HTR-8/SVneo (cell line): ENCODE measurements at places on chromosomes 3 and 15.

GRCh38 chr3:128260275-128260674, 107.0 kb downstream of the EEFSEC start:
- DNase-seq, result no peak

DNA sequence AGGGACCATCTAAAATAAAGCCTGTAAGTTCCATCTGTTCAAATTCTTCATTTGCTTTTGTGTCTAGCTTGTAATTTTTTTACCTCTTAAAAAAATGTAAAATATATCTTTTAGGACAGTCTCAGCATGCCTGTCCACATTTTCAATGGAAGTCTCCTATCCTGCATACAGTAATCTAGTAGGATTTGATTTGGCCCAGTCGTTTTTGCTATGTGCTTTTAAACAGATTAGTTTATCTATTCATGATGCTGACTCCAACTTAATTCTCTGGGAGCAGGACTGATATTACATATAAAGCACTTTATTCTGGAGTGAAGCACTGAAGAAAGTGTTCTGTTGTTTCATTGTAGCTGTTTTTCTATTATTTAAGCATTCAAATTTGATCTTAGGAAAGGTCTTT, 38.9 kb upstream of the CFAP20DC start:
- no peak for DNase-seq

- DNase-seq, result no peak
Observed at GRCh38 chr3:9957214-9957613, 5.0 kb upstream of the PRRT3 start.

- DNase-seq, result peak; percentile 67
Observed at GRCh38 chr3:134328147-134328591, 46.1 kb downstream of the AMOTL2 start.

GRCh38 chr3:133492159-133492741, 81.2 kb upstream of the CDV3 start:
- DNase-seq, result no peak

GRCh38 chr15:96102631-96103030, 227.9 kb upstream of the NR2F2 start:
- no peak for DNase-seq

DNA sequence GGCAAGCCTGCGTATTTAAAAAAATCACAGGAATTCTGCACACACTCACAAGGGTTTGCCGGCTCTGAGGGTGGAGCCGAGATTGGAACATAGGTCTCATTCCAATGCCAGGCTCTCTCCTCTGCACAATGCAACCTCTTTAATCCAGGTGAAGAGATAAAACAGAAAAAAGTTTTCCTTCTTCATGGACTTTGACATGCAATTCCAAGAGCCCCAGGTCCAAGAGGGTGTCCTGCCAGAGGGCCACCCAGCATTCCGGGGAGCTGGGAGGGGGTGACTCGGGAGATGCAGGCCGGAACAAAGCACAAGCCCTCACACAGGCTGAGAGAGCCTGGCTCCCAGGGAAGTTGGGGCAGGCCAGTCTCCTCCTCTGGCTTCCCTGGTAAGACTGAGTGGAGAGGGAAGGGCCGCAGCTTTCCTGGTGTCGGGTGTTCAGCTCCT, 6.7 kb upstream of the SLC12A8 start:
- DNase-seq, result no peak

- DNase-seq, result no peak
Observed at GRCh38 chr3:195040094-195040493, 230.9 kb downstream of the XXYLT1 start.

- DNase-seq, result no peak
Observed at GRCh38 chr3:188170461-188171459, 16.8 kb downstream of the LPP start.

DNA sequence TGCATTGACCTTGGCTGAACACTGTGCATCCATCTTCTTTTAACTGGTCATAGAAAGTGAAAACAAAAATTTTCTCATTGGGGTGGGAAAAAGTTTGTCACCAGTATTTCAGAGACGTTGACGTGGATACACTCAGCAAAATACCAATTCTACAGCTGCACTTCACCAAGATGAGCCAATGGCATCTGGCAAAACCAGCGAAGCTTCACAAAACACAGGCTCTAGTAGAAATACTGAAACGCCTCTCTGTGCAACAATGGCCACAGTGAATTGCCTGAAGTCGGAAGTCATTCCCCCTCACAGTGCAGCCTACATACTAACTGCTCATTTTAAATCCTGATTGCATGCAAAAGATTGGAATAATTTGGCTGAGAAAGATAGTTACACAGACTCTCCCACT, 17.0 kb downstream of the PCYT1A start:
- DNase-seq, result no peak

DNA sequence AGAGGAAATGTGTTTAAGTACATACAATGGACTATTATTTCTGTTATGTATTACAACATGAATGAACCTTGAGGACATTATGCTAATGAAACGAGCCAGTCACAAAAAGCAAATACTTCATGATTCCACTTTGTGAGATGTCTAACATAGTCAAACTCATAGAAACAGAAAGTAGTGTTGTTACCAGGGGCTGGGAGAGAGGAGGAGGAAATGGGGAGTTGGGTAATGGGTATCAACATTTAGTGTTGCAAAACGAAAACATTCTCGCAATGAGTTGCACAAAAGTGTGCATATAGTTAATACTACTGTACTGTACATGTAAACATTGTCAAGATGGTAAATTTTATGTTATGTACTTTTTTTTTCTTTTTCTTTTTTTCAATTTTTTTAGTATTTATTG, 194.3 kb downstream of the IL5RA start:
- no peak for DNase-seq

GRCh38 chr3:71172189-71172588, 411.3 kb downstream of the FOXP1 start:
- no peak for DNase-seq

DNA sequence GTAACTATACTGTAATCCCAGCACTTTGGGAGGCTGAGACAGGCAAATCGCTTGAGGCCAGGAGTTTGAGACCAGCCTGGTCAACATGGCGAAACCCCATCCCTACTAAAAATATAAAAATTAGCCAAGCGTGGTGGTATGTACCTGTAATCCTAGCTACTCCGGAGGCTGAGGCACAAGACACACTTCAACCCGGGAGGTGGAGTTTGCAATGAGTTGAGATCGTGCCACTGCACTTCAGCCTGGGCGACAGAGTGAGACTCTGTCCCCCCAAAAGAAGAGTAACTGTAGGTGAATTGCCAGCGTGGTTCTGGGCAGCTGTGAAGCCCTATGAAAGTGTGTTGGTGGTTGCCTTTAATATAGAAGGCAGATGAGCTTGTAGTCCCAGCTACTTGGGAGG, 95.9 kb downstream of the SLCO3A1 start:
- DNase-seq, result no peak

DNA sequence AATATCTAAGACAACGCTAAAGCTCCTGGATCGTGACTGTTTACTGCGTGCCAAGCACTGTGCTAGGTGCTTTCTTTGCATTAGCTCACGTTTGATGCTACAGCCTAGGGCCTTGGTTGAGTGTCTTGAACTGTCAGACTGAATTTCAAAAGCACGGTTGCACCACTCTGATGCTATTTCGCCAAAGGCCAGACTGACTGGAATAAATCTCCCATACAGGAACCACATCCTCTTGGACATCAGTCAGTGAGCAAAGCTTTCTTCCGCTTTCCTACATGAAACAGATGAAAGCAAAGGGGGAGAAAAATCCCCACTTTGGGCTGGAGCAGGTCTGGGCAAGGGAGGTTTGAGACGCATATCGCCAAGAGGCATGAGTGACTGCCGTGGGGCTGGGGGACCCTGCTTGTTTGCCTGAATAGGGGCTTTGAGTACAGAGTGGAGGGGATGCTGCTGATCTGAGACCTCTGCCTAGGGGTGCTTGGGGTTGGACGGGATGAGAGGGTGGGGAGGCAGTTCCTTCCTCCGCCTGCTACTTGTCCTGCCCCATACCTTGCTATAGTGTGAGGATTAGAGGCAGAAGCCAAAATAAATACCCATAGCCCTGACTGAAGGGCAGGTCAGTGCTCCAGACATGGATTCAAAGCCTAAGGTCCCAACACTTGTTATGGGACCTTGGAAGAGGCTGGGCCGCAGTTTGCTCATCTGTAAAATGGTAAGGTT, 5.3 kb downstream of the FGD5 start:
- no peak for DNase-seq

DNA sequence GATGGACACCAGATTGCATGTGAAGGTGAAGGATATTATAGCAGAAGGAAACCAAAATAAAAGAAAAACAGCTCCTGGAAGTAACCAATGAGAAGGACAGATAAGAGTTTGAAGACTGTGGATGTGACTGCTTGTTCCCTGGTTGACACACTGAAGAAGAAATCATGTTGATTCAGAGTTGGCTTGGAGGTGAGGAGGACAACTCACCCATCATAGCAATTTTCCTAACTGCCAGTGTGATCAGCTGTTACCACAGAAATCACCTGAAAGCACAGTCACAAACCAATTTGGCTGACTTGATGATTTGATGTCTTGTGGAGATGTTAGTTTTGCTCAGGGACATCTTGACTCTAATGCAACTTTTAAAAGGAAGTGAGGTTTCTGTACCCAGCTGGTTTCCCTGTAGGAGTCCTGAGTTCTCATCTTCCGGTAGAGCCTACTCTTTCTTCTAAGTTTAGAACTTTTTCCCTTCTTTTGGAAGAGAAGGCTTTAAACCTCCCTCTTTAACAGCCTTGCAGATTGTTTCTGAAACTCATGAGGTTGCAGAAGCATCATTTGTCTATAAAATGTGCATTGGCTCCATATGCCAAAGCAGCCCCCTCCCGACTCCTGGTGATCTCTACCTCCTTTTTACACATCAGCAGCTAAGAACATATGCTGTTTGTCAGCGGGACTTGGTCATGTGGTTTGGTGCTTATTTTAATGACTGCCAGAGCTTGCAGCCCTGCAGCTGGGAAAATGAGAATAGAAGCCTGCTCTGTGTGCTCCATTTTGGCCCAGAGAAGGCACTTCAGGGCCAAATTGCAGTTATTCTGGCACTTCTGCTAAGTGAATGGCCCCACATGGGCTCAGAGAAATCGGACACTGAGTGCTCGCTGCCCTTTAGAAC, 10.3 kb downstream of the ATG7 start:
- no peak for DNase-seq

GRCh38 chr3:149480326-149481017, 6.0 kb downstream of the TM4SF4 start:
- peak; percentile 86 for DNase-seq

- DNase-seq, result no peak
Observed at GRCh38 chr15:68059630-68060029, 5.5 kb downstream of the PIAS1 start.

GRCh38 chr3:158794936-158795518, 6.8 kb upstream of the MFSD1 start:
- peak; percentile 10 for DNase-seq

GRCh38 chr3:52080830-52081719, 24.7 kb upstream of the DUSP7 start:
- no peak for DNase-seq
